ENCODE measurements at places on chromosomes 2 and 18.

DNA sequence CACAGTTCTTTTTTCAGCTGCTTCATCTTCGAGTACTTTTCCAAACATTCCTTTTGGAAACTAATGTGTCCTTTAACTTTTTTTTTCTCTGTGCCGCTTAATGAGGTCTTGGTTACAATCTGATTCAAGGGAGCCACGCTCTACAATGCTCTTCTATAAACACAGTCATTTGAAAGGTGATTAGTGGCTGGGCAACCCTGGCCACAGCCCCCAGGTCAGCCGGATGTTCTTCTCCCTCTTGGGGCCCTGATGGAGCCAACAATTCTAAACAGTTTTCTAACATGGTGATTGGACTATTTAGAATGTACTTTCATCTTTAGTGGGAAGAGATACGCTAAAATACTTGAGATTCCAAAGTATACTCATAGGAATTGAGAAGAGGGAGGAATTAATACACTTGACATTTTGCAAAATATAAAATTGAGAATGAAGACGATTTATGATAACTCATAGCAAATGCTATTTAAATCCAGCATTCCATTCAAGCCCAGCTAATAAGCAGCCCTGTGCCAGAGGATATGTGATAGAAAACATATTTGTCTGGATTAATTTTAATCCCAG lies 83.7 kb upstream of the MBOAT2 start:
- DNase-seq, result no peak

- no peak for DNase-seq
Observed at GRCh38 chr2:56231361-56231760, 47.6 kb downstream of the CCDC85A start.

DNA sequence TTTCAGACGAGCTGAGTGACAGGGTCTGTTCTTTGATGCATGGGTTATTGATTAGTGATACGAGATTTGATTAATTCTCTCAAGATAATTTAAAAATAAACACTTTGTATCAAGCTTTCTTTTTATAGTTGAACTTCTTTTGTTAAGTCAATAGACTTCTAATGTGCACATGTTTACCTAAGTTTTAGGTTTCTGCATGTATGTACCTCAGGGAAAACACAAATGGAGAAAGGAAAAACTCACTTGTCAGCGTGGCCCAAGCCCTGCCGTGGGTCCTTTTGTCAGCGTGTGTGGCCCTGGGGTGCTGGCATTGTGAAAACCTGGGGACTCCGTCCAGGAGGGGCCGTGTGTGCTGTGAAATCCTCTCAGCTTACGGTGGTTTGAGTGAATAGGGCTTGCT lies 153.7 kb downstream of the SNTG2 start:
- no peak for DNase-seq

DNA sequence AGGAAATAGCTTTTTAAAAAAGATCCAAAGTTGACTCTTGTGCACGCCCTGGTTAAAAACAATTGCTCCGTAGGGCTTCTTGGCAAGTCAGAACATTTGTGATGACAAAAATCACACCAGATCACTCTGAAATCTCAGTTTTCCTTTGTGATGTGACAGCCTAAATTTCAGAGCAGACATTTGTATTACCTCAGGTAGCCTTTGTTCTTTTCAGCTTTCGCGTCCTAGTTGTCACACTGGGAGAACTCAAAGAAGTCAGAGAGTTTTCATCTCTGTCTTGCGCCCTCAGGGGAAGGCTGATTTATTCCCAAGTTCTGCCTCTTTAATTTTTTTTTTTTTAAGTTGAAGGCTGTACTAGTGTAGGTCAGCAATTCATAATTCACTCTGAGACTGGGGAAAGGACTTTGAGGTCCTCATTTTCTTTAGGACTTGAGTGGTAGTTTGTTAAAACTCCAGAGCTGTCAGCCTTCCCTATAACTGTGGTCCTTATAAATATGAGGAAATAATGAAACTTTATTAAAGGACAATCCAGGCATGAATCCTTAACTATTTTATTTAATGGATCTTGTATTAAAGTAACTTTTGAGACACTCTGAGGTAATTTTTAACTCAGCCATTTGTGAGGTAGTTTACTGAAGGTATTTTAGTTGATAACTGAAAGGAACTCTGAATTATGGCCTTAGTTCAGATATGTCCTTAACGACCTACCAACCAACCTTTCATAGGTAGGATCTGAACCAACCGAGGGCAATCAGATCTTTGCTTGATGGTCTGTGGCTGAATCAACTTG lies 525.1 kb upstream of the FAM98A start:
- DNase-seq, result no peak

DNA sequence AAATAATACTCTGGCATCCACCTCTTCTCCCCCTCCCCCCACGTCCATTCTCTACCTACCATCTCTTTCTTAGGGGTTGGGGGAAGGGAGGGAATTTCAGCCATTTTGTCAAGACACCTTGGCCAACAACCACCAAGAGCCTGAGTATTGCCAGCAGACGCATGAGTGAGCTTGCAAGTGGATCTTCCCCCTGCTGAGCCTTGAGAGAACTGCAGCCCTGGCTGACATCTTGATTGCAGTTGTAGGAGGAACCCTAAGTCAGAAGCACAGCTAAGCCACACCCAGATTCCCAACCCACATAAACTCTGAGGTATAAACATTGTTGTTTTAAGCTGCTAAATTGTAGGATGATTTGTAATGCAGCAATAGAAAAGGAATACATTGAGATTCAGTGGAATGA lies 165.6 kb downstream of the TMEFF2 start:
- DNase-seq, result no peak

GRCh38 chr2:30239308-30239985 lies 8.1 kb downstream of the LBH start:
- DNase-seq, result no peak

DNA sequence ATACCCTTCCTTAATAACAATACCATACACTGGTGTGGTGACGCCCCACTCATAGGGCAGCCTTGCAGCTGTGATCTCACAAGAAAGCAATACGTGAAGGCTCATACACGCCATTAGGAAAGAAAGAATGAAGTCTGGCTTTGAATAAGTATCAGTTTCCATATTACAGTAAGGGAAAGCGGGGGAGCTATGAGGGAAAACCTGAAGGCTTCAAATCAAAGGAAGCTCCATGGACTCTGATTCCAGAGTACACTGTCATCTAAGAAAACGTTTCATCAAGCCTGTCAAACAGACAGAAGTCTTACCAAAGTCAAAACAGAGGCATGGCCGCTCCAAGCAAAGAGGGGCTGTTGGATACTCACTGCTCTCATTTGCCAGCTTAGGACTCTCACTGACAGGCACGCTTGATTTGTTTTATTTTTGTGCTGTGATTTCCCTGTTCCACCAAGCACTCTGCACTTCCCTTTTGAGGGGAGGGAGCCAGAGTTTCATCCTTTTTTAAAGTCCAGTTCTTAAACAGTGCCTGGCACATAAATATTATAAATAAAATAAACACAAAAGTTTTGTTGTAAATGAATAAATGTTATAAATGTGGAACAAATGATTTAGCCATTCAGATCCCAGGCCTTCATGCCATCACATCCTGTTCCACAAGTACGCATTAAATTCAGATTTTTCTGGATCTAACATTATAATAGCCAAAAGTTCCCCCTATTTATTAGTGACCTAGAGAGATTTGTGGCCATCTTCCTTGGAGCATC lies 221.2 kb downstream of the PIEZO2 start:
- no peak for DNase-seq

GRCh38 chr2:135944625-135945024 lies 40.8 kb downstream of the DARS1 start:
- DNase-seq, result no peak

- DNase-seq, result no peak
Observed at GRCh38 chr2:127254386-127254981, 34.4 kb upstream of the CYP27C1 start.

DNA sequence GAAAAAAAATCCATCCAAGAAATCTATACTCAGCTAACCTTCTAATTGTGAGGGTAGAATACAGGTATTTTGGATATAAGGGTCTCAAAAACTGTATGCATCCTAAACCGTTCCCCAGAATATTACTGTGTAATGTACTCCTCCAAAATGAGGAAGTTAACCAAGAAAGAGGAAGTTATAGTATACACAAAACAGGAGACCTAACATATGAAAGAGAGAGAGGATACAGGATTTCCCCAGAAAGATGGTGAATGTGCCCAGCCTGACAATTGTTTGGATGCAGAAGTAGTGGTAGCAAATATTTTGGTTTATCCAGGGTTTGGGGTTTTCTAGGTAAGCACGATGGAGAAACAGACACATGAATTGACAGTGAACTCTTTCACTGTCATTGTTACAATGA lies 50.6 kb downstream of the GALNT3 start:
- DNase-seq, result no peak

GRCh38 chr2:195406886-195407603 lies 250.0 kb upstream of the SLC39A10 start:
- no peak for DNase-seq

- DNase-seq, result no peak
Observed at GRCh38 chr2:102126660-102127059, 15.9 kb upstream of the IL1R1 start.

- no peak for DNase-seq
Observed at GRCh38 chr2:75564713-75565359, 4.1 kb upstream of the EVA1A start.

DNA sequence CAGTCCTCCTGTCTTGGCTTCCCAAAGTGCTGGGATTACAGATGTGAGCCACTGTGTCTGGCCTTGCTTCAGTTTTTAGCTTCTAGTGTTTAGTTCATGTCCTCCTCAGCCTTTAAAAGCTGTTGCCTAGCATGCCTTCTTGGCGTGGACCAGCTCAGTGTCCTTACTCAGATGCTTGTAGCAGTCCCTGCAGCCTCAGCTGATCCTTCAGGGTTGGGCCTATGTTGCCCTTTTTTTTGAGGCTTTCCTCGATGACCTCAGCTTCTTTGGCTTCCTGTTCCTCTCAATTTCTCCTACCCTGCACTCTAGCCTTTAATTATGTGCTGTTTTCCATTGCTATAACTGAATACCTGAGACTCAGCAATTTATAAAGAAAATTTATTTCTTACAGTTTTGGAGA lies 57.7 kb downstream of the TANC1 start:
- no peak for DNase-seq

- DNase-seq, result no peak
Observed at GRCh38 chr2:19020144-19021099, 338.0 kb downstream of the OSR1 start.

DNA sequence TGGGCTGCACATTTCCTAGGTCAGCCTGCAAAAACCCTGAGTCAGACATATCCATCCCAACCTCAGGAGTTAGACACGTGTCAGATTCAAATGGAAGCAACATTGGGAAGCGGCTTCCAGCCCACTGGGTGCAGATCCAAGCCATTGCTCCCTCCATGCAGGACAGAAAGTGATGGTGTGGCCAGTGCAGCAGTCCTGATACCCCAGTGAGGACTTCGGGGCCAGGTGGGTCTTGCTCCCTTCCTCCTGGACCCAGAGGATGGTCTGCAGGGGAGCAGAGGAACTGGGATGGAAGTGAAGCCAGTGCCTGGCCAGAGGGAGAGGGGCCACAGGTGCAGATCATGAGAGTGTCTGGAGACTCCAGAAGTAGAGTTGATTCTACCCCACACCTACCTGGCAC lies 252.0 kb downstream of the FAM210A start:
- DNase-seq, result no peak

DNA sequence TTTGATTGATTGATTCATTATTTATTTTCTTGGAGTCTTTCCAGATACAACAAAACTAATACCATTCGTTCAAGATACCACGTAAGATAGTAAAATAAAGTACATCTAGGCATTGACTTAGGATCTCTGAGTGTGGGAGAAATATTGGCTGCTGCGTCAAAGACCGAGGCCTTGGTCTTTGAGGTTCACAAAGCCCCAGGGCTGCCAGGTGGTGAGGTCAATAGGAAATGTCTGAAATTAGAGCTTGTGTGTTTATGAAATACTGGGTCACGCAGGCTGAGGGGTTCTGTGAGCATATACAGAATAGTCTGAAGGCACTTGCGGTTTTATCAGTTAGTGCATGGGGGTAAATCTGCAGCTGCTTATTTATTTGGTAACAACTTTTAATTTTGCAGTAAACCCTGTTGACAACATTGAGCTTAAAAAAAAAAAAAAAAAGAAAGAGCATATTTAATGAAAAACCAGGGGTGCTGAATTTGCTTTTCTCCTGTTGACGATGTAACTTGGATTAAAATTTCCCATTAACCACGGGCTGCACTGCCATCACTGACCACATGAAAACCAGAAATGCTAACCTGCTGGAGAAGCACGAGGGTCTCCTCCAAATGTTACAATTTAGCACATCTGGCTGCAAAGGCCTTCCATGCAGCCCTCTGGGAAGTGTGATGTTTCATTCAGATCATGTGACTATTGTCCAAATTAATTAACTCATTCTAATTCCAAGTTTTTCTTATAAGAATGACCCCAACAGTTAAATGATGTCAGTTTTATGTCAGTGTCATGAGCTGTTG lies 27.1 kb upstream of the SERPINB12 start:
- no peak for DNase-seq

Measured in anterior cingulate cortex (tissue), 58 donors.